CD4-positive, alpha-beta T cell treated with Interleukin-17A for 4 hours (primary cell): ENCODE measurements at places on chromosomes 3 and 15.
A peak's percentile ranks its signal among the peaks of the same experiment; 100 is the strongest.

GRCh38 chr3:63278171-63279004, at the start of gene SYNPR:
Gene SYNPR (plus strand): TSS chr3:63278308.
- DNase-seq: no peak

- DNase-seq: no peak
Measured at GRCh38 chr3:149647285-149647684, 10.5 kb downstream of the WWTR1 start.

GRCh38 chr15:63913786-63914315, 80.1 kb upstream of the HERC1 start:
- DNase-seq: no peak

- no peak for DNase-seq
Measured at GRCh38 chr3:184639351-184639750, 72.5 kb downstream of the MAGEF1 start.

DNA sequence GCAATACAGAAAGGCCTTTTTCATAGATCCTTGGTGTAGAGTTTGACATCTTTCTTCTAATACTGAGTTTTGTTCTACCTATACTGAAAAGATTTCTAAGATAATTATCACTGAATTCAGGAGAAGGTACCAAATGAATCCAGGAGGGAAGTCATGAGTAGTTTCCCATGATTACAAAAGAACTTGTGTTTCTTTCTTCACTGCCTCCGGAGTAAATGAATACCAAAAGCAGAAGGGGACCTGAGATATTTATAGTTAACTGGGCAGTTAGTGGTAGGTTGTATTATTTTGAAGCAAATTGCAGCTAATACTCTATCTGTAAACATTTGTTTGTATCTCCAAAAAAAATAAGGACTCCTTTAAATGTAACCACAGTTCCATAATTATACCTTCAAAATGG, 175.4 kb downstream of the SUCNR1 start:
- no peak for DNase-seq

DNA sequence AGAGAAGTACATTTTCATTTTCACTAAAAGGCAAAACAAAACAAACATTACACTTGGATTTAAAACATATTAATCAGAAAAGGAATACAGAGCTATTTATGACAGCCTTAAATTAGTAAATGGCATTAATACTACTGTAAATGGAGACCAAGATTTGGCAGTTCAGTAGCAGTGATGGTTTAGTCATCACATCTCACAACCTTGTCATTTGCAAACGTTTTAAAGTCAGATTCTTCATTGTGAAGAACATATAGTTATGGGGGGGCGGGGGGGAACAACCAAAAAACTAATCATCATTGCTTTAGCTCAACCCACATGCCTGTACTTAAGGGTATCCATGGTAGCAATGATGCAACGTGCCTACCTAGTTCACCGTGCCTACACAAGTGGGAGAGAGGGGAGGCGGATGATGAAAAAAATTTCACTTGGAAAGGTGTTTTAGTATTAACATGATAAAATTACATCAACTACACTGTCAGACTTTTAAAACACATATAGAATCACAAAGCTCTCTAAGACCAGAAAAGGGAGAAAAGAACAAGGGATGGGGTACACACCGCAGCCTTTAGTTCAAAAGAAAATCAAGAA, 40.1 kb downstream of the DLG1 start:
- no peak for DNase-seq

GRCh38 chr3:123755501-123755900, 128.6 kb downstream of the MYLK start:
- DNase-seq: no peak

DNA sequence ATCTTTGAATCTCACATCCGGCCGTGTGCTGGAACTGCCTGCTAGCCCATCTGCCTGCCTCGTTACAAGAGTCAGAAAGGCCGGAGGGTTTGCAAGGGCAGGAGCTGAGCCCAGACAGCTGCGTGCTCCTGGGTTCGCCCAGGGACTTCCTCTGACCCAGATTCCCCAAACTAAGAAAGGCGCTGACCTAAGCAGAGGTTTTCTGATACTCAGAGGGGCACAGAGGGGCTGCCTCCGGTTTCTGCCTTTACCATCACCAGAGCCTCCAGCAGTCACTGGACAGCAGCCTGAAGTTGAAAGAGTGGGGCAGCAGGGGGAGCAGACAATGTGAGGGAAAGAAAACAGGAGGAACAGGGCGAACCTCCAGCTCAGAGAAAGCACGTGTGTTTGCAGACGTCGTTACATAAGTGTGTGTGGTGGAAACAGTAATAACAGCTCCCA, 33.4 kb upstream of the RAD18 start:
- DNase-seq: no peak

GRCh38 chr3:116870379-116870778, 160.8 kb downstream of the TUSC7 start:
- no peak for DNase-seq

- peak; percentile 83 for DNase-seq
Measured at GRCh38 chr3:112734736-112735350, 93.9 kb upstream of the CCDC80 start.

DNA sequence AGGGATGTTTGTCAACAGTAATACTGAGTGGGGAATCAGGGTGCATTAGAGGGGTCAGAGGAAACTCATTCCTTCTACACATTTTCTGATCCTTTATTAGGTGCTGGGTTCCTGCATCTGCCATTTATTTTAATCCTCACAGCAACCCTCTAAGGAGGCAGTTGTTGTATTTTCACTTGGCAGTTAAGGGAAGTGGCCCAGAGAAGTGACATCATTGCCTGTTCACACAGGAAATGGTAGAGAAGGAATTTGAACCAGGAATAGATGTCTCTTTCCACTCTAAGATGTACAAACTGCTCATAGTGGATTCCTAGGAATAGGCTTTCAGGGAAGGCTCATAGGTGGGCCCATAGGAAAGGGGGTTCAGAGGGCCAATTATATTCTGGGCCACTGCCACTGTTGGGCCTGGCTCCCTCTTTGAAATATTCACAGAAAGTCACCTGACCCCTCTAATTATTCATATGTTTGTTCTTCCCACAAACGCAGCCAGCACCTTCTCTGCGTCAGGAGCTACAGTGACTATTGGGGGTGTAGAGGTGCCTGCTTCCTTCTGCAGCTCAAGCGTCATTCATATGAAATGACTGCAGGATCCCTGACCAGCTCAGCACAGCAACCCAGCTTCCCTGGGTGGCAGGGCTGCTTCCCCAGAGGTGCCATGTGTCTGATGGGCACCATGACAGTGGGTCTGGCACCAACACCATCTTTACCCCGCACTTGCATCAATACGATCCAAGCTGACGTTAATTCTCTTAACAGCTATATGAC, 163.9 kb upstream of the SMAD3 start:
- DNase-seq: no peak

DNA sequence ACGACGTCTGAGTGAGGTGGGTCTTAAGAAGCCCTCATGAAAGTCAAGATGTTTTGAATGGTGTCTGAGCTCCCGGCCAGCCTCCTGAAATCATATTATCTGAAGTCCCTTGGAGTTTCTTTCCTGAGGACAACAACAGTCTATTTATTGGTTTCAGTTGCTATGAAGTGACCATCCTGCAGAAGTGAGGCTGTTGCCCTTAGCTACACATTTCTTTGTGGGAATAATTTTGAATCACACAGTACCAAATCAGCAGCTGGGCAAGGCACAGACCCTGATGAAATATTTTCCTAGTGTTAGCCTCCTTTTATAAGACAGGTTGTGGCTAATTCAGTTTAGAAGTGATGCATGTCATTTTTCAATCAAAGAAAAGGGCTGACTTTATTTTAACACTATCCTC, 220.7 kb upstream of the AZI2 start:
- no peak for DNase-seq

DNA sequence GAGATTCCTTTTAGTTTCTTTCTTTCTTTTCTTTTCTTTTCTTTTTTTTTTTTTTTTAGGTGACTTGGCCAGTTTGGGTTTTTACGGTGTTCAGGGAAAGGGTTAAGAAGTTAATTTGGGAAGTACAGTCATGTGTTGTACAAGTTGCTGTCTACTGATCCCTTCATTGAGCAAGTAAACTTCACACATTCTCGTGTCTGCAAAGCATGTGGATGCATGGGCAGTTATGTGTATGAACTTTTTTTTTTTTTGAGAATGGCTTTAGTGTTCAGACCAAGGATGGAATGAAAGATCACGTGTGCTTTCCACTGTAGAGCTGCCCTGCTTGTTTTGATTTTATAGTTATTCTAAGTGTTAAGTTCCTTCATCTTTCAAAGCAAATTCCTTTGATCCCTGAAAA, 132.3 kb downstream of the PGPEP1L start:
- DNase-seq: no peak

- no peak for DNase-seq
Measured at GRCh38 chr3:8838234-8838633, 68.8 kb upstream of the OXTR start.
